Kidney capillary endothelial cell (primary cell): ENCODE measurements at places on chromosomes 2 and 18.

DNA sequence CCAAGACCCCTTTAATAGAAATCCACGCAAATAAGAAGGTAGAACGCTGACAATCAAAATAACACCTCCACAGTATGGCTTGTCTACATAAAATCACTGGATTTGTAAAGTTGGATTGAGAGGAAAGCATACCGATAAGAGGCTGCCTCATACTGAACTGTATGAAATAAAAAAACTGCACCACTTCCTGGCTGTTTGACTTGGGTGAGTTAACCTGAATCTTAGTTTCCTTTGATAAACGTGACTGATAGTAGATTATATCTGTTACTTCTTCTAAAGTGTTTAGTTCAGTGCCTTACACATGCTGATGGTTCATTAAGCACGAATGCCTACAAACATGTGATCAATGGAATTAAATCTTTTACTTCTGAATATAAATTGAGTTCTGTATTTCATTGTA, 140.4 kb upstream of the RNF152 start:
- no peak for DNase-seq

DNA sequence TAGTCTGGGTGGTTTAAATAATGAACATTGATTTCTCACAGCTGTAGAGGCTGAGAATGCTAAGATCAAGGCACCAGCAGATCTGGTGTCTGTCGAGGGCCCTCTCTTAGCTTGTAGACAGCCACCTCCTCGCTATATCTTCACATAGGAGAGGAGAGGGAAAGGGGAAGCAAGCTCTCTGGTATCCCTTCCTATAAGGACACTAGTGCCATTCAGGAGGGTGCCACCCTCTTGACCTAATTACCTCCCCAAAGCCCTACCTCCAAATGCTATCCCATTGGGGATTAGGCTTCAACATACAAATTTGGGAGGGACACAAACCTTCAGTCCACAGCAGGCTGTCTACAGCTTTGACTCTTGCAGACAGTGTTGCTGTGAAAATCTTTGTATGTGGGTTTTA, 76.7 kb downstream of the BOLA3 start:
- no peak for DNase-seq

GRCh38 chr18:32337821-32338220, 132.9 kb downstream of the GAREM1 start:
- DNase-seq, result no peak

DNA sequence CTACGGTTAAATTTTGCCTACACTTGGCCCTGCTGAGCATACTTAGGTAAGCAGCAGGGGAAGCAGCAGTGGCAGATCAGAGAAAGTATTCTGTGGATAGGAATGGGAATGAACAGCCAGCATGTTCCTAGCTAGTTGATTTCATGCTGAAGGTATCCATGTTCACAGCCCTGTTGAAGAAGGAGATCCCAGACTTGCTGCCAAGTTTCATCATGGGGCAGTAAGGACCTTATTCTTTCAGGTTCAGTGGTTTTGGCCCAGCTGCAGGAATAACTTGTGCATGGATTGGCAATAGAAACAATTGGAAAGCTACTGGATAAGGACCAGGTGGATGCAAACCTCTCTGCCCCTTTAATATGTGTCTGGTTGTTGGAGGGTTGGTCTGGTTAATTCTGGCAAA, 98.2 kb upstream of the TMEM178A start:
- DNase-seq, result no peak

GRCh38 chr2:233354971-233355574, 779 bp downstream of the DGKD start:
- DNase-seq, result no peak

DNA sequence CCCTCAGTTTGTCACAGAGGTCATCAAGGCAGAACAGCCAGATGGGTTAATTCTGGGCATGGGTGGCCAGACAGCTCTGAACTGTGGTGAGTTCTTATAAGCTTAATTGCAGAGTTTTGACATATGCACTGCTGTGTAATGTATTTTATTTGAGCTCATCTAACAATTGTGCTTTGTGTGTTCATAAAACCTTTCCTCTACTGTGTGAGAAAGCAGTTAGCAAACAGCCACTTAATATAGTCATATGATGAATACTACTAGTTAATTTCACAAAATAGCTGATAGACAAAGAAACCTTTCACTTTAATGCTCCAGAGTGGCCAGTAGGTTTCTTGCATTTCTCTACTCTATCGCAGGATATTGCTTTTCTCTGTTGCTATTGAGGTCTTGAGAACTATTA, 43.1 kb downstream of the CPS1 start:
- DNase-seq, result no peak

GRCh38 chr2:68806511-68807109, 64.6 kb downstream of the BMP10 start:
- DNase-seq, result peak; percentile 28

- DNase-seq, result no peak
These were observed 30.0 kb downstream of the PMAIP1 start for GRCh38 chr18:59929621-59930295.

GRCh38 chr2:152822676-152823075, 104.3 kb downstream of the ARL6IP6 start:
- no peak for DNase-seq

GRCh38 chr2:36238106-36238505, 117.5 kb upstream of the CRIM1 start:
- DNase-seq, result no peak

GRCh38 chr18:34694591-34695165, 15.4 kb upstream of the DTNA start:
- no peak for DNase-seq

DNA sequence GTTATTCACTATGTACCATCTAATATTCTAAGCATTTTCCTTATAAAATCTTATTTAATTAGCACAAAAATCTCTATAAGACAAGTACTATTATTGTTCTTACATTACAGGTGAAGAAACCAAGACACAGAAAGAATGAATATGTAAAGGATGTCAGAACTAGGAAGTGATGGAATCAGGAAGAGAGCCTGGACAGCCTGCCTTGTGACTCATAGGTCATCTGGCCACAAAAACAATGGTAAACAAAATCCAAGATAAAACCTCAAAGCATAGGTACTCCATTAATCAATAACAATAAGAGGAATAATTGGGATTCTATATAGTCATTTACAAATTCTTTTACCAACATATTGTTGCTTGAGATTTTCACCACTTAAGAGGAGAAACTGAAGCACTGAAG, 505.4 kb upstream of the PIK3C3 start:
- DNase-seq, result peak; percentile 36

DNA sequence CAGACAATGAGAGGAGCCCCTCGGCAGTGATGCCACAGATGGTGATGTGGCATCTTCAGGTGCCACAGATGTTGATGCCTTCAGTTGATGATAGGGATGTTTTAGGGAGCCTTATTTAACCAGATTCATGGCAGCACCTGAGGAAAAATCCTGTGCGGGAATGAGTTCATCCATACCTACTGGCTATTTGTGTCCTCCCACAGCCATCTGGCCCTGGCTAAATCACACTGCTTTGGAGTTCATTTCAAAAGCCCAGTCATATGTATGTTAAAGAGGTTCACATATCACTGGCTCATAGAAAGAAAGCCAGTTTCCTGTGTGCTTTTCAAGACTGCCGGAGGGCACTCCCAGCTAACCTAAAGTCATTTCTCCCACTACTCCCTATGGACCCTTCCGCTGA, 131.3 kb downstream of the MCFD2 start:
- DNase-seq, result no peak
